Myocyte (in vitro differentiated cells): ENCODE measurements at places on chromosomes 16 and 17. TPM values are rescaled to one million over a fixed set of nuclear protein-coding genes. Genes with fewer than 3 reads are reported as not detected.

TLCD2 gene
- total RNA-seq: 1.7 and 1.8 TPM in 2 replicates

HBZ gene
- total RNA-seq: not detected in 2 replicates

DNA sequence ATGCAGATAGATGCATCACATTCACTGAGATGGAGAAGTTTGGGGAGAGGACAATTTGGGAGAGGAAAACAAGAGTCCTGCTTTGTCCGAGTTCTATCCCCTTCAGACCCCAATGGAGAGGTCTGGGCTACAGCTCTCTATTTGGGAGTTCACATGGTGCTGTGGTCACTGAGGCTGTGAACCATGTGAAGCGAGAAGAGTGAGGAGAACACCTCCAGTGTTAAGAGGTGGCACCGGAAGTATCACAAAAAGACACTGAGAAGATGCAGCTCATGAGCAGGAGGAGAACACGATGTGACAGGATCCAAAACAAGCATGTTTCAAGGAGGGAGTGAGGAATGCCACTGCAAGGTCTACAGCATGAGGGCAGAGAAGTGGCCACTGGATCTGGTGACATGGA, 39.7 kb downstream of the PIK3R5 start:
- DNase-seq: no peak

DNA sequence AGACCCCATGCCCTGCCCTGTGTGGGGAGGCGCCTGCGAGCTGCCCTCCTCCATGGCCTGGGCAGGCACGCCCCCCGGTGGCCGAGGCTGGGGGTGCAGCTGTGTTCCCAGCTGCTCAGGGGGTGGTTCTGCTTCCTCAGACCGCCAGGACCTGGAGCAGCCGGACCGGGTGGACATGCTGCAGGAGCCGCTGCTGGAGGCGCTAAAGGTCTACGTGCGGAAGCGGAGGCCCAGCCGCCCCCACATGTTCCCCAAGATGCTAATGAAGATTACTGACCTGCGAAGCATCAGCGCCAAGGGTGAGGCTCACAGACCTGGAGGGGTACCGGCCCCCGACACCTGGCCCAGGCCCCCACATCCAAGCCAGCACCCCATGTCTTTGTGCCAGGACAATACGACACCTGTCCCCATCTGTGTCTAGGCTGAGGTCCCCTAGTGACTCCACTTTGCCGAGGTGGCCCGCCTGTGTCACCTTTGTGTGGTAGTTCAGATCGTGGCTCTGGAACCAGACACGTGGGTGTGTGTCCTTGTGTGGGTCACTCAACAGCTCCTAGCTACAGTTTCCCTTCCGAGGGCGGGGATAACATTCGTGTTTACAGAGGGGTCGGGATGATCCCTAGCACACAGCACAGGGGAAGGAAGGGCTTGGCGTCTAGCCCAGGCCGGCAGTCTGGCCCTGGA, 9.3 kb downstream of the GJD3 start:
- DNase-seq: peak; percentile 58

DNA sequence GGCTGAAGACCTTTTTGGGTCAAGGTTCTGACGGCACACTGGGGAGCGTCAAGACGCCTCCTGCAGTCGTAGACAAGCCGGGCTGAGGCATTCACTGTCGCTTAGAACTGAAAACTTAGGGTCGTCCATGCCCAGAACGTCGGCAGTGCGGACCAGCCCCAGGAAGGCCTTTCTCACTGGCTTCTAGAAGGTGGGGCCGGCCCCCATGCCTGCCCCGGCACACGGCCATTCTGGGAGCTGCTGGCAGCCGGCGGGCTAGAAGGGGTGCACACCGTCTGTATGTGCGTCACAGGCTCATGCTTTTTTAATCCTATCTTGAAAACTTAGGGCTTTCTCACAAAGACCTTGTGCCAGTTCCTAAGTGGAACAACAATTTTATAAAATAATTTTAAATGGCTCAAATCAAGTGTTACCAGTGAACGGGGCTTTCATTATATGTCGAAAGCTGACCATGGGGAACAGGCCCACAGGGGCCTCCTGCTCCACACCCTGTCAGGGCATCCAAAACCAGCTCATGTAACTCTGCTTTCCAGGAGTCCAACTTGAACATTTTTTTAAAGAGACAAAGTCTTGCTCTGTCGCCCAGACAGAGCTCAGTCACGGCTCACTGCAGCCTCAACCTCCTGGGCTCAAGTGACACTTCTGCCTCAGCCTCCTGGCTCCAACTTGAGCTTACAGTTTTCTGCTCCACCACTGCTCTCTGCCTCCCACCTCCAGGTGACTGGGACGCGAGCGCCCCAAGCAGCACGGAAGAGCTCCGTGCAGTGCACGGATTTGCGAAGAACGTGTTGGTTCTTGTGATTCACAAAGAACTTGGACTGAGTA, 111.2 kb downstream of the ANKRD11 start:
- DNase-seq: no peak

DNA sequence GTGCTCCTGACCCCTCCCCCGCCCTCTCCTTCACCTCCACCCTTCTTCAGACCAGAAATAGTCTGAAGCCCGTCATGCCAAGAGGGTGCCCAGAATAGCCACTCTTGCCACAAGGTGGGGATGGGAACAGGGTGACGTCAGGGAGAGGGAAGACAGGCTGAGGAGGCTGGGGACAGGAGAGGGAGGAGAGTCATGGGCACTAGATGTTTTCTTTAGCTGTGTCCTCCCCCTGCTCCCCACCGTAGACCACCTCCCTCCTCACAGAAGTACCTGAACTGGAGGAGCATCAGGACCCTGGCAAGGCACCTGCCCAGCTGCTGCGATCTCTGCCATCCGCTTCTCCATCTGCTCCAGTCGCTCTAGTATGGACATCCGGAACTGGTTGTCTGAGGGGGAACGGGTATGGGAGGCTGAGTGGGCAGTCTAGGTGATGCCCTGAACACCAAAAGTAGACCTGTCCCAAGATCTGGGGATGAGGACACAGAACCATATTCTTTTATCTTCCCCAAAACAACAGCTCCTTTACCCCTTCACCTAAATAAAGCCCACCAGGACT, 6.6 kb upstream of the SPAG7 start:
- peak; percentile 85 for DNase-seq

GRCh38 chr17:80187515-80187941, 17.7 kb downstream of the CARD14 start:
- peak; percentile 42 for DNase-seq

DNA sequence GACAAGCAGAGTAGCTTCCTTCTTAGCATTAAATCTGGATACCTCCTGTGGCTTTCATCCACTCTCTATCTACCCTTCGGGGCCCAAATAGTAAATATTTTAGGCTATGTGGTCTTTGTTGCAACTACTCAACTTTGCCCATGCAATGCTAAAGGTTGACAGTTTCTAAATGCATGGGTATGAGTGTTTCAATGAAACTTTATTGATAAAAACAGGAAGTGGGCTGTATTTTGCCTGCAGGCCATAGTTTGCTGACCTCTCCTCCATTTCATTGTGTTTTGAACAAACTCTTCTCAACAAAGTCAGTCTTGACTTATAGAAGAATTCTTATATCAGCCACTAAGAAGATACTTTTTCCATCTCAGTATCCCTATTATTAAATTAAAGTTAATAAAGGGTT, 34.1 kb downstream of the ACSM2A start:
- no peak for DNase-seq

DNA sequence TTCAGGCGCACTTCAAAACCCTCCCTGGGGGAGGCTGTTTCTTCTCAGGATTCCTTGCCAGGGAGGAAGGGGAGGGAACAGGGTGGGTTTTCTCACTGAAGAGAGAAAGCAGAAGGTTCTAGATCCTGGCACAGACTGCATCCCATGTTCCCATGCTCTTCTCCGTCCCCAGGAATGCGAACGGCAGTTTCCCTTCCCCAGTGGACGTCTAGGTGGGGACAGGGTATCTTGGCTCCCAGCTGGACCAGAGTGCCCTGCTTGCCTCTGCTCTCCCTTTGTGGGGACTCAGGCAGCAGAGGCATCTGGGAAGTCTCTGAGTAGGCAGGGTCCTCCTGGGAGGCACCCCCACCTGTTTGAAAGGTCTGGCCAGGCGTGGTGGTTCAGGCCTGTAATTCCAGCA, 3.0 kb upstream of the TCF25 start:
- DNase-seq: no peak
